ENCODE measurements at places on chromosomes 1 and 21. TPM values are rescaled to one million over a fixed set of nuclear protein-coding genes. Genes with fewer than 3 reads are reported as not detected.

DNA sequence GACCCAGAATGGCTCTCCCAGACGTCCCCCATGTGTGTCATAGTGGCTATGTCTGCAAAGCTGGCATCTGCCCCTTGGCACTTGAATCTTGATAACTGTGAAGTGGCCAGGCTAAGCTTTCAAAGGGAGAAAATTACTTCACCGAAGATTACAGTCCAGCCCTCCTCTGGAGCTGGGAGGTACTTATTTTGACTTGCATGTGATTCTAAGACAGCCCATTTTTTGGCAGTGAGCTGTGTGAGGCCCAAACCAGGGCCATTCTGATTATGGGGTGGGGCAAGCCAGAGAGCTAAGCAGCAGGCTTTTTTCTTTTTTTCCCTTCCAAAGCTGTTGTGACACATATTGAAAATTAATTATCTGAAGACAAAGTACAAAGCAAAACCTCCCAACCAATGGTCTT lies 42.1 kb upstream of the C8B start:
- DNase-seq, result no peak

DNA sequence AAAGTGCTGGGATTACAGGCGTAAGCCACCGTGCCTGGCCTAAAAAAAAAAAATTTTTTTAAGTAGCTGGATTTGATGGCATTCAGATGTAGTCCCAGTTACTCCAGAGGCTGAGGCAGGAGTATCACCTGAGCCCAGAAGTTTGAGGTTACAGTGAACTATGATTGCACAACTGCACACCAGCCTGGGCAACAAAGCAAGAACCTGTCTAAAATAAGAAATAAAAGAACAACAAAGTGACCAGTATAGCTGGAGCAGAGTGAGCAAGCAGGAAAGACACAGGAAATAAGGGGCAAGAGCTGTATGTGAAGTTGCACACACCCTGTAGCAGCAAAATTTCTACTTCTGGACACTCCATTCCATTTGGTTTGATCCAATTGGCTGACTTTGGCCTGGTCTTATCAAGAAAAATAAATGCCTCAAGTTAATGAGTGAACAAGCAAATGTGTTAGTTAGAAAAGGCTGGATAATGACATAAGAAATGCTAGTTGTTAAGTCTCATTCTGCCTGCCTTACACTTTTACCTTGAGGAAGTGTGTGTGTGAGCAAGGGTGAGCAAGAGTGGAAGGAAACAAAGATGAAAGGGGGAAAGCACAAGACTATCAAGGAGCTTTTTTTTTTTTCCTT lies 7.9 kb downstream of the ATP5IF1 start:
- peak; percentile 36 for DNase-seq

DNA sequence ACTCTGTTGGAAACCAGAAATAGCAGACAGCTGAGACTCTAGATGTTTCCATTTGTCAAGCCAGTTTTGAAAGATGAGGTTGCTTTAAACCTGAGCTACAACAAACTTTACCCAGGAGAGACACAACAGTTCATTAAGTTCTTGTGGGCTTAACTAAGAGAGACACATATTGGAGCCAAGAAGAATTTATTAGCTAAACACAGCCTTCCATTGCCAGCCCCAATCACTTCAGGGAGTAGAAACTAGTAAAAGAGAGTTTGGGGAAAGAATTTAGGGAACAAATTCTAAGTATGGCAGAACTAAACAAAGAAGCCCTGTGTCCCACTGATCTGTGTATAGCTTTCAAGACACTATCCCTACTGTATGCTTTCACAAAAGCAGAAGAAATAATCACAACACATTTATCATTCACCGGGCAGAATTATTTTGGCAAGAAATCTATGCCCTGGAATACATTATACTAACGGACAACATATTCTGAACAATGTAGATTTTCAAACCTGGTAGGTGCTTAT lies 87.3 kb upstream of the KAZN start:
- DNase-seq, result no peak

DNA sequence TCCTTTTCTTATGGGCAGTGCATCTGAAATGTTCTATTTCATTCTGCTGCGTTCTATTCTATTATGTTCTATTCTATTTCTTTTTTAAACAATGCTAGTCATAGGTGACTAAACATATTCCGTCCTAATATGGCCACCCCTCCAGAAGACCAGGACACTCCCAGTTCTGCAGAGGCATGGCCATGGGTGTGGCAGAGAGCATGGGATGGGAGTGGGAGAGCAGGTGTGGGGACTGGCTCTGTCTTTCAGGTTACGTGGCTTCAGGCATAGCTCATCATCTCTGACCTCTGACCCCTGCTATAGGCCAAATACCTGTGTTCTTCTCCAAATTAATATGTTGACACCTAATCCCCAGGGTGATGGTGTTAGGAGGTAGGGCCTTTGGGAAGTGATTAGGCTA lies 33.4 kb upstream of the TLR5 start:
- no peak for DNase-seq

DNA sequence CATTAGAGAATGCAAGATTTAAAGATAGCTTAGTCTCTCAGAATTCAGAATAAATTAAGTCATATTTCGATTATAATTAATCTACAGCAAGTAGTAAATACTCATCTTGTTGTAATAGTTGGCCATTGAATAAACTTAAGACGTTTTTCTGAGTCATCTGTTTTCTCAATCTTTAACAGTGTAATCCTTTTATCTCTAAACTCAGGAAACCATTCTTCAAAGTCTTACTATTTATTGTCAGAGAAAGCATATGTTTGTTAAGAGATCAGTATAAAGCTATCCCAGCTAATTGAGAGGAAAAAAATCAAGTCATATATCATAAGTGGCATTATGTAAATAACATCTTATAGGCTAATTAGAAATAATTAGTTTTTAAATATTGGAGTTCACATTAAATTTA lies 201.2 kb upstream of the ADAMTS5 start:
- no peak for DNase-seq

The SPRR2B gene
- not detected for total RNA-seq

Data from CD4-positive, CD25-positive, alpha-beta regulatory T cell (primary cell).